ENCODE measurements at places on chromosomes 11 and 22.

- H3K4me1 ChIP-seq, result peaks cover 56% of the 10 kb centered on the region
- DNase-seq, result peak; percentile 48
- H3K27ac ChIP-seq, result peak overlapping the region; percentile 95
- H3K27me3 ChIP-seq, result no peaks in the 10 kb centered on the region
Observed at GRCh38 chr11:66126808-66127555, 56.9 kb downstream of the PACS1 start.

GRCh38 chr11:34305193-34305592 is 52.6 kb downstream of the ABTB2 start:
- H3K27ac ChIP-seq, result no peak overlapping the region
- no peak overlapping the region for H3K4me3 ChIP-seq
- peaks cover 37% of the 10 kb centered on the region for H3K4me1 ChIP-seq
- H3K36me3 ChIP-seq, result peaks cover 4% of the 10 kb centered on the region
- H3K27me3 ChIP-seq, result no peaks in the 10 kb centered on the region
- DNase-seq, result no peak

DNA sequence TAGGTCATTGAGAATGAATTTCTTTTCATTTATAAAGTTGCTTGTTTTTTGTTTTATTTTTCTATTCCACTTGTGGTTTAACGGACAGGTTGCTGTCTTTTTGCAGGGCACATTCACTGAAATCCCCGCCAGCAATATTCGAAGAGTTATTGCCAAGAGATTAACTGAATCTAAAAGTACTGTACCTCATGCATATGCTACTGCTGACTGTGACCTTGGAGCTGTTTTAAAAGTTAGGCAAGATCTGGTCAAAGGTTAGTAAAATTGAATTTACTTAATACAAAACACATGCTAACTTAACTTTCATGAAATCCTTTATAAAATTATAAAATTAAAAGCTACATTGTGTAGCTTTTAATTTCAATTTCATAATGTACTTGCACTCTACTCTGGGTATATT is 53.6 kb downstream of the PDHX start:
- H3K4me3 ChIP-seq, result no peak overlapping the region
- H3K27ac ChIP-seq, result no peak overlapping the region
- peaks cover 61% of the 10 kb centered on the region for H3K36me3 ChIP-seq
- no peaks in the 10 kb centered on the region for H3K27me3 ChIP-seq

DNA sequence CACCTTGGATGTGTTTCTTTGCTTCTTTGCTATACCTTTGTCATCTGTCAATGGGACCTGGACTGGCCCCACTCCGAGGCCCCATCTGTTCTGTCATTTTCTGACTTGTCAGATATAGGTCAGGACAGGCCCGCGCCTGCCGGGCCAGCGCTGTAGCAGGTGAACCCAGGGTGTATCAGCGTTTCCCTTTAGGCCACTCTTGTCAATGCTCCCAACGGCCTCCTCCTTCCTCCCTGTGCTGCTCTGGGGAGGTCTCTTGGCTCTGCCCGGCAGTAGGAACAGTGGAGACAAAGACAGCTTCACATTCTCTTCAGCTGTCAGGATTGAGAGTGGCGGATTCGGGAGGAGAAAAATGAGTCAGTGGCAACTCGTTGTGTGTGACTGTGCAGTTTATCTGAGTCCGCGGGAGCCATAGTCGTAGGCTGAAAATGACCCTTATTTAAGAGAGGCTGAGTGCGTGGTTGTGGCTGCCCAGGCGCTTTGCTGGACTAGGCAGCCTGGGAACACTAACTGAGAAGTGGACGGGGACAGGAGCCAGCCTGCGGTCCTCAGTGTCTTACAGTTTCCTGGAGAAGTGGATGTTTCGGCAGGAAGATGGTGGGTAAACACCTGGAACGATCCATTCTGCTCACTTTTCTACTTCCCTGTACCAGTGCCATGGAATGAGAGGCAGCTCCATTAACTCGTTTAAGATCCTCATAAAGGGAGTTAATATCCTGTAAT is 102.3 kb downstream of the PRR5L start:
- H3K27me3 ChIP-seq, result peaks cover under 1% of the 10 kb centered on the region
- H3K4me1 ChIP-seq, result peaks cover 39% of the 10 kb centered on the region
- H3K27ac ChIP-seq, result no peak overlapping the region
- H3K36me3 ChIP-seq, result peaks cover 41% of the 10 kb centered on the region
- H3K4me3 ChIP-seq, result no peak overlapping the region

DNA sequence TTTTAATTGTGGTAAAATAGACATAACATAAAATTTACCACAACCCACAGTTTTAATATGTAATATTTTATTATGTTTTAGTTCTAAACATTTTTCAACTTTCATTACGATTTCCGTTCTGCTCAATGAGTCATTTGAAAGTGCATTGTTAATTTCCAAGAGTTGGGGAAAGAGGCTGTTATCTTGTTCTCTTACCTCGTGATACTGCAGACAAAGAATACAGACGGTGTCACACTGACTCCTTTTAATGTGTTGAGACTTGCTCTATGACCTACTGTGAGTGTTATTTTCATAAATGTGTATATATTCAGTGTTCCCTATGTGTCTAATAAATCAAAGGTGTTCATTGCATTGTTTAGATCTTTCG is 10.8 kb upstream of the RAC2 start:
- no peak overlapping the region for H3K4me3 ChIP-seq
- H3K36me3 ChIP-seq, result no peaks in the 10 kb centered on the region
- no peak for DNase-seq

- no peaks in the 10 kb centered on the region for H3K27me3 ChIP-seq
- no peaks in the 10 kb centered on the region for H3K4me1 ChIP-seq
- H3K27ac ChIP-seq, result no peak overlapping the region
Observed at GRCh38 chr22:47996446-47996857, 1234.0 kb downstream of the TBC1D22A start.

GRCh38 chr11:118449316-118449918 is 13.1 kb downstream of the KMT2A start:
- DNase-seq, result no peak
- peaks cover 64% of the 10 kb centered on the region for H3K36me3 ChIP-seq
- H3K27ac ChIP-seq, result no peak overlapping the region
- H3K4me3 ChIP-seq, result no peak overlapping the region
- H3K27me3 ChIP-seq, result no peaks in the 10 kb centered on the region

GRCh38 chr11:117588166-117588810 is 208.7 kb downstream of the DSCAML1 start:
- DNase-seq, result no peak
- H3K27ac ChIP-seq, result no peak overlapping the region
- H3K4me1 ChIP-seq, result no peaks in the 10 kb centered on the region

- H3K36me3 ChIP-seq, result no peaks in the 10 kb centered on the region
- peaks cover 30% of the 10 kb centered on the region for H3K27me3 ChIP-seq
- no peak overlapping the region for H3K4me3 ChIP-seq
- peaks cover 24% of the 10 kb centered on the region for H3K4me1 ChIP-seq
- H3K27ac ChIP-seq, result no peak overlapping the region
Observed at GRCh38 chr22:29310863-29311339, 4.5 kb downstream of the GAS2L1 start.

- H3K27me3 ChIP-seq, result no peaks in the 10 kb centered on the region
- H3K27ac ChIP-seq, result no peak overlapping the region
- no peaks in the 10 kb centered on the region for H3K4me1 ChIP-seq
- DNase-seq, result no peak
- H3K4me3 ChIP-seq, result no peak overlapping the region
Observed at GRCh38 chr22:47422736-47423135, 660.3 kb downstream of the TBC1D22A start.

All from activated T-helper 2 cell treated with anti-CD3 and anti-CD28 coated beads, Interferon-gamma antibody, Interleukin-2, Interleukin-4, amounts not matched to agents 10 μg/mL and 5 μg/mL and 100 μg/mL, durations not matched to agents 14 hours and 24 hours and 36 hours (primary cell).